ENCODE measurements at places on chromosomes 6 and 20.

GRCh38 chr6:127119102-127120022, 891 bp downstream of the RSPO3 start:
- no peak for DNase-seq

DNA sequence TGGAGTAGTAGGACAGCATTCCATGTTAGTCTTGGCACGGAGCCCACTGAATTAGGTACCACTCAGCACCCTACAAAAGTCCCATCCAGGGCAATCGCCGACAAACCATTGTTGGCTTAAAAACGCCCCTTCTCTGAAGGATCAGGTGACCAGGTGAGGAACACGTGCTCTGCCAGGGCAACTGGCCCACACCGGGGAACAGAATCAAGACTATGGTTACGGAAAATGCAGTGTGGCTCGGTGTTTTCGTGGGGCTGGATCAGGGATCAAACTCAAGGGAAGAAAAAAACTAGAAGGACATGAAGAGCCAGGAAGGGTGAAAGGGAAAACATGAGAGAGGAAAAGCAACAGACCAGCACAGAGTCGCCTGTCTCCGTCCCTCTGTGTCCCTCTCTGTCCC, 177.8 kb upstream of the ARID1B start:
- no peak for DNase-seq

DNA sequence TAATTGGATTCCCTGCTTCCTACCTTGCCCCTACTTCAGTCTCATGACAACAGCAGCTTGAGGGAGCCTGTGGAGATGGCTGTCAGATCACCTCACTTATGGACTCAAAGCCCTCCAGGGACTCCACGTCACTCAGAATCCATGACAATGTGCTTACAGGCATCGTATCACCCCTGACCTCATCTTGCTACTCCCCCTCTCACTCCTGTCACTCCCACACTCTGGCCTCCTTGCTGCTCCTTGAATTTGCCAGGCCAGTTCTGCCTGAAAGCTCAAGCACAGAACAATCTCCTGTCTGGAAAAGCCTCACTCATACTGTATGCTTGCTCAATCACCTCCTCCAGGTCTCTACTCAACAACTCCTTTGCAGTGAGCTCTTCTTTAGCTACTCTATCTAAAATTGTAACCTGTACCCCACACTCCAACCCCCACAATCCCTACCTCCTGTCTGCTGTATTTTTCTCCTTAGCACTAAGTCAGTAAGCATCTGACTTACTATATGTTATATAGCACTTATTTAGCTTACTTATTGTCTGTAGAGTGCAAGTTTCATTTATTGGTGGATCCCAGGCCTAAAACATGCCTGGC, 10.7 kb upstream of the GSTA4 start:
- DNase-seq = no peak

- DNase-seq = peak; percentile 3
Observed at GRCh38 chr6:22366214-22366613, 69.4 kb upstream of the PRL start.

DNA sequence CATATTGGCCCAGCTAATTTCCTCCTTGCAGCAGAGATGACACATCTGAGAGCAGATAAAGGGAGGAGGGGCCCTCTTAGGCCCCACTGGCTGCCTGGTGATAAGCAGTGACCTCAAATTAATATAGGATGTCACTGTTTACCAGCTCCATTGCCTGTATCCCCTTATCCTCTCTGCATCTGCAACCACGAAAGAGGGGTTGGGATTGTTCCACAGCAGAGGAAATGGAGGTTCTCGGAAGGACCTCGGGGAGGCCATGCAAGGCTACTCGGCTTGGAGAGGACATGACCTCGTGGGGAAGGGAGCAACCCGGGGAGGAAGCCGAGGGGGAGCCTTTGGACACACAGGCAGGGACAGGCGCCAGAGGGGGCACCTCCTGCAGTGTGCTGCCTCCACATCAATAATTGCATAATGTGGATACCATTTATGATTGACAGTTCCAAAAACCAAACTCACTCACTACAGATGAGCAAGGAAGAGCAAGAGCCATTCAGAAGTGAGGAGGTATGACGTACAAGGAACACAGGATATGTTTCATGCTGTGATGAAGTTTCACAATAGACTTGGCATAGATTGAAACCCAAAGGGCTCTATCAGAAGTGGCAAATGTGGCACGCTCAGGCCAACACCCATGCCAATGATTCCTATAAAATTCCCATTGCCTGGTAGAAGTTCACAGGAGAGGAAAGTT, 177.2 kb upstream of the RNF24 start:
- no peak for DNase-seq

DNA sequence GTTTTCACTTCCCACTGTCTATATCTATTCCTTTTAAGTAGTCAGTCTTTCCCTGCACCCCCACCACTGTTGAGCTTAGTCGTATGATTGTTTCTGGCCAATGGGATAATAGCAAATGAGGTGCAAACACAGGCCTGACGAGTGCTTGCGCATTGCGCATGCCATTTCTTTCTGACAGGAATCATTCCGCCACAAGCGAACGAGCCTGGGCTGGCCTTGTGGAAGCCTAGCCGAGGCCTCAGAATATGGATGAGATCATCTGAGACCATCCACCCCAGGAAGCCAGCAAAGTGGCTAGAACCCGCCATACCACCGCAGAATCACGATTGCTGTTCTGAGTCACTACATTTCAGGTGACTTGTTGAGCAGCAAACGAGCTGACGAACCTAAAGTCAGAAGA, 52.2 kb upstream of the PRL start:
- DNase-seq = no peak

- no peak for DNase-seq
Observed at GRCh38 chr20:11813106-11813890, 104.4 kb upstream of the BTBD3 start.

DNA sequence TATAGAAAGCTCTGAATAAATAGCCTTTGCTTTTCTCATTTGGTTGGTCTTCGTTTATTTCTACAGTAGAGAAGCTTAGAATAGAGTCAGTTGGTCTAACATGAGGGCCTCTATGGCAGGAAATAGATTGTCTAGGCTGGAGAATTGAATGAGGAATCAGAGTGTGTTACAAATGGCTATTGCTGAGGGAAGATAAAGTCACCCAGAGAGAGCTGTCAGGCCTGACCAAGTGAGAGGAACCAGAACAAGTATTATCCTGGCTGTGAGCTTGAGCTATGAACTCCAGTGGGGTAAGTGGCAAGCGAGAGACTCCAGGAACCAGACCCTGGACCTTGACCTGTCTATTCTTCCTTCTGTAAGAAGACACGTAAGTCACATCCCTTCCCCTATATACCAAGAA, 353.1 kb downstream of the CD83 start:
- no peak for DNase-seq

DNA sequence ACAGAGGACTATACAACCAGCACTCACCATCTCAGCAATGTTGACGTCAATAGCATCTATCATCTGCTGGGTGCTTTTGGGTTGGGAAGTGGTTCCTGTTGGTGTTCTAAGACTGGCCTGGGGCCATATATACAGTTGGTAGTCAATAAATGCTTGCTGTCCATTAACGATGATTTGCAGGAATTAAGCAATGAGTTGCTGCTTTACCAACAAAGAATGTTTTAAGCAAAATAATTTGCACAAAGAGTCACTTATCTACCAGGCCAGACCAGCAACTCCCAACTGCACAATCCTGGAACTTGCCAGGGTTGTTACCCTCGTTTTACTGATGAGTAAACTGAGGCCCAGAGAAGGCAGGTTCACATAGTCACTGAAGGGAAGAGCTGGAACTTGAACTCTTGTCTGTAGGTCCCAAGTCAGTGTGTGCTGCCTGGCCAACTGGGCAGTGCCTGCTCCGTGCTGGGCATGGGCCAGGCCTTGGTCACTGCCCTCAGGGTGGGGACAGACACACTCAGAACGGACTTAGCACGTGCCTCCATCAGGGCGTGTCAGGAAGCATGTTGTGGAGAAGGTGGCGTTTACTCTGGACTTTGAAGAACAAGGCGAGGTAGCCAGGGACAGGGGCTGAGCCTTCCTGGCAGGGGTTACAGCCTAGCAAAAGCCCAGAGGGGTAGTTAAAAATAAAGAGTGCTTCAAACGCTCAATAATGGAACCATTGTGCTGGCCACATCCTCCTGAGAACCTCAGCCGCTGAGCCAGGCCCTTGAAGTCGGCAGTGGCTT, 2.5 kb upstream of the SRC start:
- no peak for DNase-seq

GRCh38 chr6:3610206-3610605, 141.3 kb downstream of the PXDC1 start:
- DNase-seq = no peak

- DNase-seq = no peak
Observed at GRCh38 chr6:150620763-150621162, 21.1 kb downstream of the PLEKHG1 start.

DNA sequence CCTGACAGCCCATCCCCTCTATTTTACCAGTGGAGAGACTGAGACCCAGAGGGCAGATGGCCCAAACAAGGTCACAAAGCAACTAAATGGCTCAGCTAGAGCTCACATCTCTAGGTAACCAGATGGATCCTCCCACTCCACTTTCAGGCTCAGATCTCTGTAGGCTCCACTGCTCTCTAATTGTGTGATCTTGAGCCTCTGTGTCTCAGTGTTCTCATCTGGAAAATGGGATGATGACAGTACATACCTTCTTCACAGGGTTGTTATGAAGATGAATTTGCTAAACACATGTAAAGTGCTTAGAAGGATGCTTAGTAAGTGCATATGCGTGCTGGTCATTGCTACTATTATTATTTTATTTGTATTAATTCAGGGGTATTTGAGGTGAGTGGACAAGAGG, 40.5 kb downstream of the RAB44 start:
- no peak for DNase-seq

GRCh38 chr6:88008411-88008810, 39.2 kb upstream of the SPACA1 start:
- DNase-seq = no peak

GRCh38 chr20:50350510-50351249, 159.5 kb upstream of the PTPN1 start:
- no peak for DNase-seq

GRCh38 chr20:4997222-4997621, 4.1 kb downstream of the SLC23A2 start:
- DNase-seq = no peak
